ENCODE measurements at places on chromosomes 3 and 15.

DNA sequence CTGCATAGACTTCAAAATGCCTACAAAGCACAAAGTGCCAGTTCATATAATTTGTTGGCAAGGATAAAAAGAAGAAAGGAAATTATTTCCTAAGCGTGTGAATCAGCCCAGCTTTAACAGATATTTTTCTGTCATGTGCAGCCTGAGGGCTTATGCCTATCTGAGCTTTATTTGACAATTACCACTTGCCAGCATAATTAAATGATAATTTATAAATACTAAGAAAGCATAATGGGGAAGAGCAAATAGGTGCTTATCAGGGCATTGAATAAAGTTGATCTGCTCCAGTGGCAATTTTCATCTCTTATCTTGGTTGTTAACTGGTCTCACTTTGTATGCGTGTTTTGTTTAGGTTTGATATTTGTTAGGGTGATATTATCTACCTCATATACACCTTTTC lies 313.4 kb upstream of the DNAJC19 start:
- no peak for DNase-seq

GRCh38 chr3:44444896-44445691 lies 32.4 kb downstream of the ZNF445 start:
- no peak for DNase-seq

- no peak for DNase-seq
Measured at GRCh38 chr3:69129531-69129930, 7.1 kb upstream of the LMOD3 start.

GRCh38 chr15:100881573-100882336 lies 2.1 kb downstream of the ALDH1A3 start:
- DNase-seq = no peak

DNA sequence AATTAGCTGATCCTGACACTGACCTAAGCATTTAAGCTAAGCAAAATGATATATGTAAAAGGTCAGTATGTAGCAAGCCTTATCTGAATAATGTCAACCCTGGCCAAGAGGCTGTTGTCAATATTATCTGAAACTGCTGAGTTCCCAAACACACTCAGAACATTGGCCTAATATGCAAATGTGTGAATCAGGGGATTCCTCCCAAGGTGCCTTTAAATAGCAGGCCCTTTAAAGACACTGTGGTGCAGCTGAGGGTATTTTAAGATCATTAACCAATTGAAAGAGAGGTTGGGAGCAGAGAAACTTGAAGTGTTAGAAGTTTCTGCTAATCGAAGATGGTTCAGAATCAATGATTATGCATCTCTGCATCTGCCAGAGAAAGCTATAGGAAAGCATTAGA lies 207.0 kb downstream of the NTRK3 start:
- DNase-seq = no peak

GRCh38 chr3:8760091-8760490 lies 9.3 kb downstream of the OXTR start:
- no peak for DNase-seq

DNA sequence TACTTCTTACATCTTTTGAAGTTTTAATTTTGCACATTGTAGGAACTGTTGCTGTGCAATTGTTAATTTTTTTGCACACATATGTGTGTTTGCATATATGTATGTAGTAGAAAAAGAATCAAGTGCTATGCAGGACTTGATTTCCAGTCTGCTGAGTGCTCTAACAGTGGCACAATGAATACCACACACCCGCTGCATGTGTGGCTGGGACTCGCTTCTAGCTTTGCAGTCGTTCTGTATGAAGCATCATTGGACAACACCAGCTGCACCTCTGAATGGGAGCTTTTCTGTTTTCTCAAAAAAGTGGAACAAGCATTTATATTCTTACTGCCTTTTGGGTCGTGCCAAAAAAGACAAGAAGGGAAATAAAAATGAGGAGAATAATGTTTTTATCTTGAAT lies 564.7 kb downstream of the FOXP1 start:
- no peak for DNase-seq

DNA sequence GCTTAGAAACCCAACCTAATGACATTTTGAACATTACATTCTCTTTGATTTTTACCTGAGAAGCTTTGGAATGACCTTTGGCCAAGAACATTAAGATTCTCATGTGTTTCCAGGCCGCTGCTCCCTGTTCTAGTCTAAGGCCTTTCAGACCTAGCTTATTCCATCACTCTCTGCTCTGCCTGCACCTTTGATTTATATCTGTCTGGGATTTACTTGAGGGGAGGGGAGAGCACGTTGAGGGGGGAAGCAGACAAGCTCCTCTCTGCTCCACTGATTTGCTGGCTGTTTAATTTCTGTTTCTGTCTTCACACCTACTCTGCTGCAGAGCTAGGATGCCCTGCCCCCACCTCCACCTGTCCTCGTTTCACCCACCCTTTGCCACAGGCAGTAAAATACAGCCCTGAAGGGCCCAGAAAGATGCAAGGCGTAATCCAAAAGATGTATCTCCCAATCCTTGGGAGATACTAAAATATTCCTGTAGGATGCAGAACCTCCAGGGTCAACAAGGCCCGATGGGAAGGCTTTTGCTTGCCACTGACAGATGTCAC lies 429.8 kb downstream of the EPHB1 start:
- no peak for DNase-seq

DNA sequence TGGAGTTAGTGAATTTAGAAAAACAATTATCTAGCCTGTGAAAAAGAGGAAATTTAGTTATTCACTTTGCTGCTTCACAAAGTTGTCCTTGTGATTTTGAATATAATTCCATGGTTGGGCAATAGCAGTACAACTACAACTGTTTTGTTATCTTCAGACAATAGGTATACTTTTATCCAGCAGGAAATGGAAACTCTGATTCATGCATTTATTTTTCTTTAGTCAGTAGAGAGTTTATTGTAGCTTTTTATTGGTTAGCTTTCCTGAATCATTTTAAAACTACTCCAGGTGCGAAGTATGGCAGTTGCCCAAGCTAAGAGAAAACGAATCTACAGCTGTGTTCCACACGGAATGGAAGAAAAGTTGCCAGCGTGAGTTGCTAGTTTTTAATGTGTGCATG lies 80.3 kb downstream of the TM4SF4 start:
- no peak for DNase-seq

- no peak for DNase-seq
Measured at GRCh38 chr3:126557761-126558160, 971 bp downstream of the C3orf22 start.

DNA sequence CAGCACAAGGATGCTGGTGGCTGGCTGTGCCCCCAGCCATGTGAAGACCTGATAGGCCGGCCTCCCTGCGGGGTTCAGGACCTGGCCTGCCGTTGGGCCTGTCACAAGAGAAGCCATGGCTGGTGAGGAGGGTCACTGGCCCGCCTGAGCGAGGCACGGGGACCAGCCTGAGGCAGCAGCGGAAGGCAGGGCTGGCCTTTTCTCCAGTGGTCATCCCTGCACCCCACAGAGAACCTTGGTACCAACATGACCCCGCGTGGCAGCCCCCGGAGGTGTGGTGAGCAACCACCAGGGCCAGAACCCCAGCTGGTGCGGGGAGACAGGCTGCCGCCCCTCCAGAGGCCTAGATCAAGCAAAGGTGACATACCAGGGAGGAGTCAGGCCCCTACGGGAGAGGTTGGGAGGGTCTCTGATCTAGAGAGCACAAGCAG lies 134.1 kb upstream of the MEF2A start:
- peak; percentile 85 for DNase-seq

DNA sequence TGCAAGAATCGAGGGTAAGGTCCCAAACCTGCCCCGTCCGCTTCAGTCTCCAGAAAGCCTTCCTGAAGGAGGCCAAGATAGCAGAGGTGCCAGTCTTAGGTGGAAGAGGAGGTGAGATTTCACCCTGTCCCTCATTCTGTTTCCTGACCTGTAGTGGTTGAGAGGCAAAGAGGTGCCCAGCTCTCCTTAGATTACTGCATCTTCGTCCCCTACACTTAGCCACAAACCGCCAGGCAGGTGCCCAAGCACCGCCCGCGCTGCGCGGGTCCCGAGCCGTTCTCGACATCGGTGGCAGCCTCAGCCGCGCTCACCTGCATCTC lies 23.8 kb upstream of the POLG start:
- DNase-seq = no peak

DNA sequence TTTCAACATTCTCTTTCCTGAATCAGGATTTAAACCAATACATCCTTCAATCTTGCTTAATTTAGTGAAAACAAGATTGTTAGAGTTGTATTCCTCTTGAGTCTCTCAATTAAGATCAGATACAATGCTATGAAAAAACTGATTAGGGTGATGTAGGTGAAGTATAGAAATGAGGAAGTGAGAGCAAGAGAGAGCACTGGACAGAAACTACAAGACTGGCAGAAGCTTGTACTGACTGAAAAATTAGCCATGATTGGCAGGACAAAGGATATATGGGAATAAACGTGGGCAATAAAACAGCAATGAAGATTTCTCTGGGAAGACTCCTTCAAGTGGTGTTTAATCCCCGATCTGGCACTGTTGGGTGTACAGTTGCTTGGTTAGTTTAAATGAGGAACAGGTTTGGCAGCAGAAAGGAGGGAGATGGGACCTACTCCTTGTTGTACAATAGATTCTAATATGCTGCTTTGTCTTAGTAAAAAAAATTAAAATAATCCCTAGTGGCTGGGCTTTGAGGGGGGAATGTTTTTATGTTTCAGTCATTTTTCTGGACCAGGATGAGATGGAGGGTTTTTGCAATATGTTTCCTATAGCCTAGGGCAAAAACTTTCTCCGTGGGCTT lies 252.7 kb downstream of the SLC9A9 start:
- DNase-seq = no peak
